AG09319 (cell line): ENCODE measurements at places on chromosomes 1 and 21.

DNA sequence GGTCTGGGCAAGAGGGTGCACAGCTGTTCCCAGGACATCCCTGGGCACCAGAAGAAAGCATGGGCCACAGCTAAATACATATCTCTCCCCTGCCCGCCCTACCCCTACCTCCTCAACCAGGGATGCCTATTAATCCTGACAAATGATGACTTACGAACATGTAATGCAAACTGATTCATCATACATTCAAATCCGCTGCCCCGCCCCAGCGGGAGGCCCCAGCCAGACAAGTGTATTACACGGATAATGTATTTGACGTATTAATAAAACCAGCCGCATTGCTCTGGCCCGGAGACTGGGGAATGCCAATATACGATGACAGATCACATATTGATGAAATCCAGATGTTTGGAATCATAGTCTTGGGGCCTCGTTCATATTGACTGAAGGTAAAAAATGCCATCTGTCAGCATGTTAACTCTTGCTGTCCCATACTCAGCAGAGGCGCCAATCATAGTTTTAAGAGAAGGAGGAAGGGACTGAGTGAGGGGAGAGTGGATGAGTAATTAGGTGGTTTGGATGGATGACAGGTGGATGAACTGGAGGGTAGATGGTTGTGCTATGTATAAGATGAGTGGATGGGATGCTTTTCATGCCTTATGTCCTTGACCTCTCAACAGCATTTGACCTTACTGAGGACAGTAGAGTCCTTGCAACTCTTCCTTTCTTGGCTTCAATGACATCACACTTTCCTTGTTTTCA, 68.2 kb downstream of the TMEM53 start:
- no peak for DNase-seq

DNA sequence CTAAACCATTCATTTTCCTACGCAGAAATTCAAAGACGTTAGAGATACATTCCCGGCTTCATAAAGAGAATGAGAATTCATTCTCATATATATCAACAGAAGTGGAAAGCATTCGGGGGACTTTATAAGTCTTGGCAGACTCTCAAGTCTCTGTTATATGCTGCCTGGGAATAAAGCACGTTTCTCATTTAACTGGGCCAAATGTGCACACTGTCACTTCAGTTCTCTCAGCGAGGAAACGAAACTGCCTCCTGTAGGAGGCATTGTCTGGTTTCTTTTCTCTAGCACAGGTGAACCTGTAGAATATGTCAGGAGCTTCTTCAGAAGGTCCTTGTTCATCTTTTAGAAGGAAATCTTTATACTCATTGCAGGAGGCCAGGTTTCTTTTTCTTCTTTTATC, 367.6 kb downstream of the PTBP2 start:
- no peak for DNase-seq

- no peak for DNase-seq
Observed at GRCh38 chr1:15452216-15452615, 4.3 kb upstream of the CELA2A start.

DNA sequence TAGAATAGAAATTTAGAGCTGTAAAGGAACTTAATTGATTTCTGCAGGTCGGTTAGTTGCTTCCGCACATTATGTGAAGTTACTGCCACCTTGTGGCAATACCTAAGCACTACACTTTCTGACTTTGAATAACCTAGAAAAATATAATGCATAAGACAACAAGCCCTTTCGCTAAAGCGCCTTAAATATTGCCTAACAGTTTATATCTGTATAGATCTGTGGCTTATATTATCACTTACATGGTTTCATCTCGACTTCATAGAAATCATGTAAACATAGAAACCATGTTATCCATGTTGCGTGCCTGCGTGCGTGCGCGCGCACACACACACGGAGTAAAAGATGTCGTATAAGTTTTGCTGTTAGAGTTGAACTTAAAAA, 10.9 kb upstream of the IFI16 start:
- no peak for DNase-seq
